ENCODE measurements at places on chromosomes 7 and 10.
A peak's percentile ranks its signal among the peaks of the same experiment; 100 is the strongest.

- DNase-seq: no peak
Measured at GRCh38 chr10:102504179-102504975, 605 bp downstream of the SUFU start.

GRCh38 chr7:94391726-94392392 lies 2.8 kb upstream of the COL1A2 start:
- peak; percentile 69 for DNase-seq

GRCh38 chr7:41870461-41871138 lies 167.7 kb upstream of the INHBA start:
- DNase-seq: no peak

- DNase-seq: no peak
Measured at GRCh38 chr10:16993186-16993585, 136.4 kb downstream of the CUBN start.

GRCh38 chr7:50530766-50531165 lies 34.4 kb downstream of the DDC start:
- no peak for DNase-seq

- no peak for DNase-seq
Measured at GRCh38 chr7:41261080-41261479, 441.8 kb downstream of the INHBA start.

DNA sequence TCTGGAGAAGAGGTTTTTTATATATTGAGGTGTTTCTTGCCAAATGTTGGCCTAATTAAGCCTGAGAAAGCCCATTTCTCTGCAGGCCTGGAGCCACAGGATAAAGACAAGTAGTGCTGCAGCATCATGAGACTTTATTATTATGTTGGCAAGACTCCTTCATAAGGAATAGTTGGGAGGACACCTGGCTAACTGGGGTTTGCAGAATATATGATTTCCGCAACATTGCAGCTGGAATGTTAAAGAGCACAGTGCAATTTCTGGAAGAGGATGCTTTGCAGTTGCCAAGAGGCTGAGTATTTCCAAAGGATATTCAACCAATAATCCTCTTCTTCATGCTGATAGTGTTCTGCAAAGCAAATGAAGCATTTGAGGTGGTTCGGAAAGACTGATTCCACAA lies 1512.8 kb upstream of the LRRTM3 start:
- DNase-seq: no peak

DNA sequence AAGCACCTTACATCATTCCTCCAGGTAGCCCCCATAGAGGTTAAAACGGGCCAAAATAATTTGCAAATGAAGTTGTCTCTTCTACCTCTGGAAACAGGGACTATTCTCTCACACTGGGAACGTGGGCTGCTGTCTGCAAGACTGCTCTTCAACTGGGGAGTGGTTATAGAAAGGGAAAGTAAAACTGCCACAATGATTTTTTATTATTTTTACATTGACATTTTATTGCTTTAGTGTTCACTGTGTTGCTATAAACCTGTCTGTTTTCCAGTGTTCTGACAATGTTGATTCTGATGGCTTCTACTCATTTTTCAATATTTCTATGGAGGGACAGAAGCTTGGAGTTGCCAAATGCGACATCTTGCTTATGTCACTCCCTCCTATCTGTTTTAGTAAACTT lies 115.1 kb upstream of the ANTXRL start:
- DNase-seq: no peak

GRCh38 chr10:70652761-70653657 lies 19.3 kb upstream of the ADAMTS14 start:
- peak; percentile 93 for DNase-seq

- no peak for DNase-seq
Measured at GRCh38 chr7:78444267-78444666, 645.7 kb downstream of the PHTF2 start.

DNA sequence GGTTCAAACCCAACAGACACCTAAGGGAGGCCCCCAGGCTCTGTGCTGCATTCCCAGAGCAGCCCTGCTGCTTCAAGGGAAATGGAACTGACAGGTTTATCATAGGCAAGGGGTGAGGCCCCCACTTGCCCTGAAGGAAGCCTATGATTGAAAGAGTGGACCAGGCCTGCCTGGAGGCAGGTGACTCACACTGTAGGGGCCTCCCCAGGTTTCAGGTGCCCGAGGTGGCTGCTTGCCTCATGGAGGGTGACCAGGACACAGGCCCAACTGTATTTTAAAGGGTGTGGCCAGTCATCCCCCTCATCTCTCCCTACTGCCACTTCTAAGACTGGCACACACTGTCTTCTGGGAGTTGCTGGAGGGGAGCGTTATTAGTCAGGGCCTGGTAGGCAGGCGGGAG lies 85.4 kb downstream of the ATXN7L1 start:
- DNase-seq: no peak

GRCh38 chr7:131454498-131454897 lies 101.9 kb downstream of the PODXL start:
- DNase-seq: no peak

- no peak for DNase-seq
Measured at GRCh38 chr10:18185621-18186020, 45.4 kb downstream of the CACNB2 start.

- no peak for DNase-seq
Measured at GRCh38 chr10:83017076-83017867, 1122.0 kb upstream of the GHITM start.

Measured in AG08395 (cell line).